ENCODE measurements at places on chromosomes 1 and 21.

GRCh38 chr1:110596312-110596711 lies 9.8 kb downstream of the KCNA2 start:
- no peak for DNase-seq

DNA sequence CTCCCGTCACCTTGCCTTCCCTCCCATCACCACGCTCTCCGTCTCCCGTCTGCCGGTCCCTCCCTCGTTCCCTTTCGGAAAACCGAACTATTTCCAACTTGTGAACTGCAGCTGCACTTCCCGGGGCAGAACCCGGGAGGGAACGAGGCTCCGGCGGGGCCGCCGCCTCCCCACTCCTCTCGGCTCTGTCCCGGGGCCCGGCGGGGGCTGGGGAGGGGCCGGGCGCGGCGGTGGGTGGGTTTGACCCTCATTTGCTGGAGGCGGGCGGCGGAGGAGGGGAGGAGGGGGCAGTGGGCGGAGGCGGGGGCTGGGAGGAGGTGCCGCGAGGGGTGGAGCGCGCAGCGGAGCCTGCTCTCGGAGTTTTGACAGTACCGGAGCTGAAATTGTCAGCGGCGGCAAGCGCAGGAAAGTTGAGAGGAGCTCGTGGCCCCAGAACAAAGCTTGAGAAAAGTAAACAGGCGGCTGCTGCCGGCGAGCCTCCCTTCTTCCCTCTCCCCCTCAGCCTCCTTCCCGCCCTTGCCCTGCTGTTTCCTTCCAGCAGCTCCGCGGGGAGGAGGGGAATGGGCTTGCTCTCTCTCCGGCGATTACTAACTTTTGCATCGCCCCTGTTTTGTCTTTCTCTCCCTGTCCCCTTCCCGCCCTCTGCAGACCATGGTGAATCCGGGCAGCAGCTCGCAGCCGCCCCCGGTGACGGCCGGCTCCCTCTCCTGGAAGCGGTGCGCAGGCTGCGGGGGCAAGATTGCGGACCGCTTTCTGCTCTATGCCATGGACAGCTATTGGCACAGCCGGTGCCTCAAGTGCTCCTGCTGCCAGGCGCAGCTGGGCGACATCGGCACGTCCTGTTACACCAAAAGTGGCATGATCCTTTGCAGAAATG lies 2.9 kb downstream of the LMO4 start:
- DNase-seq: peak; percentile 65

- DNase-seq: no peak
Measured at GRCh38 chr1:53316424-53316765, 11.5 kb downstream of the LRP8 start.

DNA sequence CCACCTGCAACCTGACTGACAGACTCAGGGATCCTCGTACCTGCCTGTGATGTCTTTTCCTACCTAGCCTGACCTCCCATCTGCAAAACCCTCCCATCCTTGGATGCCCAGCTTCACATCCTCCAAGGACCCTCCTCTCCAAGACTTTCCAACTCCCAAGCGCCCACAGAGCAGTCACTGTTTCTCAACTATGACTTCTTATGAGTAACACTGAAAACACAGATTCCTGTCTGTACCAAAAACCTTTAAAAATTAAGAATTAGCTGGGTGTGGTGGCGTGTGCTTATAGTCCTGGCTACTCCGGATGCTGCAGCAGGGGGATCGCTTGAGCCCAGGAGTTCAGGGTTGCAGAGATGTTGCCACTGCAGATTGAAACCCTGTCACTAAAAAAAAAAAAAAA lies 181.9 kb downstream of the PSMG1 start:
- DNase-seq: no peak

DNA sequence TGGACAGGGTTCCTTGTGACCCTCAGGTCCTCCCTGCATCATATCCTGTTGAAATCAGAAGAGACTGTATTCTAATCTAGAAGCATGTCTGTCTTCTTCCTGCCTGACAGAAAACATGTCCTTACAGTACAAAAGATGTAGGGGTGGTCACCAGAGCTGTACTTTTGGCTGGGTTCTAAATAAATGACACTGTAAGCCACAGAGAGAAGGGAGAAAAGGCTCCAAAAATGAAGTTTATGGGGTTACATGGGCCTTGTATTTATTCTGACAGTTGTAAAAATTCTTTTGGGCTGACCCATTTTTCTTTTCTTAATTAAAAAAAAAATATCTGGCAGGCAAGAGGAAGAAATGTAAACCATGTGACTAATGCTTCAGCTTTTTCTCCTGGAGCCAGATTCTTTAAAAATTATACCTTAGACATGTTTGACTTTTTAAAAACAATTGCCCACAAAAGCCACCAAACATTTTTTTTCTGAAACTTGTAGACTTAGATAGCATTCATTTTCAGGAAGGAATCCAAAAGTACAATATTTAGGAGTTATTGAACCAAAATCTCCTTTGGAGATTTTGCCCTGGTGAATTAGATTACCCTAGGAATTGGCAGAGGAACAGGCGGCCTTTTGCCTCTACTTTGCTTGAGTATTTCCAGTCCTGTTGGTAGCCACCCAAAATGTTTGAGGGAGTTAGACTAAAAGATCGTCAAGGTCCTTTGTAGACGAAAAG lies 17.1 kb downstream of the RGL1 start:
- DNase-seq: no peak

- DNase-seq: no peak
Measured at GRCh38 chr1:29767088-29767685, 530.9 kb downstream of the PTPRU start.

GRCh38 chr1:28591708-28592320 lies at the start of gene RAB42:
Gene RAB42 (plus strand): TSS chr1:28592265. CDS start chr1:28592512, 247 bp downstream.
- DNase-seq: no peak

DNA sequence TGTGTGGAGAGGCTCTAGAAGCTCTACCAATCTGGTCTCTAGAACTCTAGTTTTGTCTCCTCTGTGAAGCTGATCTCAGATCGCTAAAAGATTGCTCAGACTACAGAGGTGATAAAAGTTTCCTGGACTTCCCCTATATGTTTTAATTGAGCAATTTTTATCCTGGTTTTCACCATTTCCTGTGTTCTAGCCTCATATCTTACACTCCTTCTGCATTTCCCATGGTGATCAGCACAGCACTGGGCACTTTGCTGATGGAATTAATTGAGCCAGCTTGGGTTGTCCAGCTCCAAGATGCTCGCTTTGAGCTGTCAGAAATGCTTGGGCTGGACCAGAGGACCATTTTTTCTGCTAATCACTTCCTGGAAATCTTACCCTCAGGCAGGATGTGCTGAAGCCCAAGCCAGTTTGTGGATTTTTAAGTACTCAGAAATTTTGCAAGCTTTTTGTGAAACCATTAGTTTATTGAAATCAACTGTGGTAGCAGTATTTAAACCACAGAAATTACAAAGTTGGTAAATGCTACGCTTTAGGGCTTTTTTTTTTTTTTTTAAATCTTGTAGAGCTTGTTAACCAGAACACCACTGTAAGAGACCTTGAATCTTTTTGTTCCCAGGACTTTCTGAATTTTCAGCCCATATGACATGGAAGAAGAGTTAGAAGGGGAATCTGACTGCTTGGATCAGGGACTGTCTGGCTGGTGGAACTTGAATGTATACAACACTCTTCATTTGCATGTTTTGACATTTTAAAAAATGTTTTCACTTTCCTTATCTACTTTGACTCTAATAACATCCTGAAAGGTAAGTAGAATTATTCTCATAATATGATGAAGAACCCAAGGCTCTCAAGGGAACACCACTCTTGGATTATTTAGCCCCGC lies 28.4 kb downstream of the CD48 start:
- DNase-seq: no peak

DNA sequence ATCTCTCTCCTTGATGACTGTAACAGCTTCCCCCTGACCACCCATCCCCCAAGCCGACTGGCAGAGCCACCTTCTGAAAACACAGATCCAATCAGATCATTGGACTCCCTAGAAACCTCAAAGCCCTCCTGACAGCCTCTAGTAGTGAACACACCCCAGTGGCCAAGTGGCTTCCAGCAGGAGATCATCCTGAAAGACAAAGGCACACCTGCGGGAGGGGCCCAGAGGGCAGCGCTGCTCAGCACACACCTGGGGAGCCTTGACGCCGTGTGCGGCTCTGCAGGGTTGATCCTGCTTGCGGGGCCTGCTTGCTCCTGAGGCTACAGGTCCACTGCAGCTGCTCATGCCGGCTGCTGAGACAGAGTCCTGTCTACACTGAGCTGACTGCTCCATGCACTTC lies 41.5 kb downstream of the SLC66A1 start:
- no peak for DNase-seq

GRCh38 chr1:175742790-175743459 lies 470 bp downstream of the TNR start:
- no peak for DNase-seq

- DNase-seq: no peak
Measured at GRCh38 chr1:47180603-47181094, 9.2 kb downstream of the PDZK1IP1 start.

DNA sequence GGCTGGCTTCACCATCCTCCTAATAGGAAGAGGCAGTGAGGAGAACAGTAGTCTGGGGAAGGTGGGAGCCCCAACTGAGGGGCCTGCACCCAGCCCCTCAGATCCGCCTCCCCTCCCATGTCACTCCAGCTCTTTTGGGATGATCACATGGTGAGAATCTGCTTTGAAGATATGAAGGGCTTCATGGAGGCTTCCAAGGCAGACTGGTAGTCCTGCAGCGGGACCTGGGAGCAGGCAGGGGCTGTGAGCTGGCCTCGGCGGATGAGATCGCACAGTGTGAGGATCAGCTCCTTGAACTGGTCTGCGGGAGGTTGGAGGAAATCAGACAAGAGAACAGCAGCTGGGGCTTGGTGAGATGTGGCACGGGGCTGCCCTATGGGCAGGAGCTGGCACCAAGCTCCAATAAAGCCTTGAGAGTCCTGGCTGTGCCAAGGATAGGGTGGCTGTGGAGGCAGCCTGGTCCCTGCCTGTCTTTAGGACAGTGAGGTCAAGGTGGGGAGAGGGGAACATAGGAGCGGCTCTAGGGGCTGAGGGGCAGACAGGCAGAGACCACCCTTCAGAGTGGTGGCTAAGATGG lies 12.3 kb upstream of the SRSF4 start:
- no peak for DNase-seq

GRCh38 chr1:85397490-85398032 lies 67.4 kb downstream of the DDAH1 start:
- DNase-seq: no peak

GRCh38 chr1:187691439-187691838 lies 862.7 kb downstream of the PLA2G4A start:
- DNase-seq: no peak

GRCh38 chr1:90650401-90650800 lies 66.7 kb downstream of the BARHL2 start:
- no peak for DNase-seq

DNA sequence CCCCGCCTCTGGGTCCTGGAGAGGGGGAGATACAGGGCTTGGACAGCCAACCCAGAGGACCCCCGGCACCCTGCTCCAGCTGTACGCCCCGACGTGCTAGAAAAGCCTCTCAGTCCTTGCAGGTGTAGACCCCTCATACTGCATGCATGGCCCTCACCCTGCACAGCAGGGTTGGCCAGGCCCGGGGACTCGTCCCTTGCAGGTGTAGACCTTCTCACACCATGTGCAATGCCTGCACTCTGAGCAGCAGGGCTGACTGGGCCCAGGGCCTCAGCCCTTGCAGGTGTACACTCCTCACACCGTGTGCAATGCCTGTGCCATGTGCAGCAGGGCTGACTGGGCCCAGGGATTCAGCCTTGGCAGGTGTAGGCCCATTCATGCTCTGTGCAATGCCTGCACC lies 26.8 kb downstream of the WNT9A start:
- no peak for DNase-seq

GRCh38 chr1:36529769-36530260 lies 47.1 kb upstream of the CSF3R start:
- no peak for DNase-seq

GRCh38 chr1:6185151-6185550 lies 5.0 kb upstream of the CHD5 start:
- DNase-seq: no peak

DNA sequence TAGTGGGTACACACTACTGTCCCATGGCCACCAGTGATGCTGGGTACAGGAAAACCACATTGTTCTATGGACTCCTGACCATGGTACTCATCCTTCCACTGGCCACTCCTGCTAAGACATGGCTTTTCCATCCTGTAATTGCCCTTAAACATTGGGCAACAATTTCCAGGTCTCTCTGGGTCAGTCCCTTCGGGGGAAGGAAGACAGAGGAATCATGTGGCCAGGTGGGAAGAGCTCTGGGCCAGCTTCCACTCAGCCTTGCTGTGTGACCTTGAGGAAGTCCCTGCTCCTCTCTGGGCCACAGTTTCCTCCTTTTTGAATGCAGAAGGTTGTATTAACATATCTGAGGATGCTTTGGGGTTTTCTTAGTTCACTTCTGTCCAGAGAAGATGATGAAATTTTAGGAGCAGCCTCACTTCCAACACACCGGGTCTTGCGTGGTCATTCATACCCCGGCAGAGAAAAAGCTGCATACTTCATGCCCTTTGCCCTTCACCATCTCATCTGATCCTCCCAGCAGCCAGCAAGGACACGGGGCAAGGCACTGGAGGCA lies 50.8 kb downstream of the SRRM1 start:
- DNase-seq: no peak

DNA sequence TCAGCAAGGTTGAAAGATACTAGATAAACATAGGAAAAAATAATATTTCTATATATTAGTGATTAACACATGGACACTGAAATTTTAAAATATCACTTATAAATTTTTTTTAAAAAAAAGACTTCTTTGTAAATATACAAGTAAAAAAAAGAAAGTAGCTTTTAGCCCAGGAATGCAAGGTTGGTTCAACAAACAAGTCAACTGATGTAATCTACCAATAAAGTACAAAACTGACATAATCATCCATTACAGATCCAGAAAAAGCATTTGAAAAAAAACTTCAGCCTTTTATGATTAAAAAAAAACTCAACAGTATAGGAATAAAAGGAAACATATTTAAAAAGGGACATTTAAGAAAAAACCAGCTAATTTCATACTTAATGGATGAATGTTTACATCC lies 48.4 kb downstream of the TRMT1L start:
- DNase-seq: no peak

DNA sequence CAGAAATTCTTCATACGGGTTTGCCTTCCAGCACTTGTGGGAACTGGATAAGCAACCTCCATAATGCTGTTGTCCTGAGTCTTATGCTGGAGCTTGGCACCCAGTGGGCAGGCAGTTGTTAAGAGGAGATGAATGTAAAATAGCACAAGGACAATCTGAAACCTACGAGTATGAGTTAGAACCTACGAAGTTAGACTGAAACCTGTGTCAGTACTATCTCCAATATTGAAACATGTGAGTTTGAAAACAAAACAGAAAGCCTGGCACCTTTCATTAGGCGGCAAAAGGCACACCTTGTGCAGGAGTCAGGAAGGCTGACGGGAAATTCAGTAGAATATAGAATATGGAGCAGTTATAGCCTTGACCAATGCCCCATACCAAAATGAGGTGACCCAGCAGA lies 489.7 kb upstream of the RGS18 start:
- DNase-seq: no peak

DNA sequence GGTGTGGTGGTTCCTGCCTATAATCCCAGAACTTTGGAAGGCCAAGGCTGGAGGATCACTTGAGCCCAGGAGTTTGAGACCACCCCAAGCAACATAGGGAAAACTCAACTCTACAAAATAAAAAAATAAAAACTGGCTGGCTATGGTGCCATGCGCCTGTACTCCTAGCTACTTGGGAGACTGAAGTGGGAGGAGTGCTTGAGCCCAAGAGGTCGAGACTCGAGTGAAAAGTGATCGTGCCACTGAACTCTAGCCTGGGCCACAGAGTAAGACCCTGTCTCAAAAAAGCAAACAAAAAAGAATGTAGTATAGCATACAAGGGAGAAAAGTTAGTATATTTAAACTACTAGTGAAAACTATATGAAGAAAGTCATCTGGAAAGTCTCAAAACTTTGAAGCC lies 66.7 kb downstream of the ARID4B start:
- no peak for DNase-seq

Measured in breast epithelium (tissue), 4 donors.